ENCODE measurements at places on chromosomes 5 and 9. TPM values are rescaled to one million over a fixed set of nuclear protein-coding genes. Genes with fewer than 3 reads are reported as not detected.

The OR2K2 gene
- total RNA-seq = not detected

The CDH18 gene
- not detected for total RNA-seq

The NAIP gene
- 3.0 TPM for total RNA-seq

The TIGD6 gene
- total RNA-seq = 3.2 TPM

The PCSK1 gene
- 4.5 TPM for total RNA-seq

DNA sequence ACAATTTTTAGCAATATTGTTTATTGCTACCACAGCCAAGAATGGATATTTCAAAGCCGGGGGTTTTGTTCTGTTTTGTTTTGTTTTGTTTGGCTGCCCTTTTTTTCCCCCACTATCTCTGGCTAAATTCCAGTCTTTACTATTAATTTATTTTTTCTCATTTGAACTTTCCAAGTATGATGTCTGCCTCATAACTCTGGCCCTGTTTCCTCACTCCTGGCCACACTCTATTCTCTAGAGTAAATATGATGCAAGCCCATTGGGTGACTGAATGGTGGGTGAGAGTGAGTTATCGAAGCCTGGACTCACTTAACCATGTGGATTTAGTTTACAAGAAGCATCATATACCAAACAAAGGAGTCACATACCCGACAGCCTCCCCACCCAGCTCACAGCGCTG lies 41.9 kb downstream of the WDR36 start:
- DNase-seq = no peak

DNA sequence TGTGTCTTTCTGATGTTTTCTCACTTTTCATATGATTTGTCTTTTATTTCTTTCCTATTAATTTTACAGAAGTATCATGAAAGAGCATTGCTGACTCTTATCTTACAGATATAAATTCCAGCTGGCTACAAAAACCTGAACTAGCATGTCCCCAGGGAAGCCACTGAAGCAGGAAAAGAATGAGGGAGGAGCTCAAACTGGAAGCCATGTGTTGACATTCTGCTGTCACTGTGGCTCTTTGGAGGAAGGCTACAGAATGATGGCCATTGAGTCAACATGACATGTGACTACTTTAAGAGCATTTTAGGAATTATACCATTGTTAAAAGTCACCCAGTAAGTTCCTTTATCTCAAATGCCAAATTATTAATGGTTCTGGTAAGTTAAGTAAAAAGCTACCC lies 638.3 kb upstream of the DMAC1 start:
- no peak for DNase-seq

GRCh38 chr9:88072831-88073375 lies 65.4 kb downstream of the SPATA31C2 start:
- DNase-seq = no peak

GRCh38 chr9:125460883-125461635 lies 199.4 kb downstream of the GAPVD1 start:
- DNase-seq = no peak

DNA sequence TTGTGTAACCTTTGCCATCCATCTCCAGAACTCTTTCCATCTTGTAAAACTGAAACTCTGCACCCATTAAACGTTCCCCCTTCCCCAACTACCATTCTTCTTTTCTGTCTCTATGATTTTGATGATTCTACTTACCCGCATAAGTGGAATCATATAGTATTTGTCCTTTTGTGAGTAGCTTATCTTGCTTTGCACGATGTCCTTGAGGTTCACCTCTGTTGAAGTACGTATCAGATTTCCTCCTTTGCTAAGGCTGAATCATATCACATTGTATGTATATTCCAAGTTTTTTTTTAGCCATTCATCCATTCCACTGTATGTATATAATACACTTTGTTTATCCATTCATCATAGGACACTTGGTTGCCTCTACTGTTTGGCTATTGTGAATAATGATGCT lies 2.9 kb upstream of the RNF130 start:
- DNase-seq = no peak

GRCh38 chr5:94941122-94941755 lies 322.8 kb downstream of the SLF1 start:
- no peak for DNase-seq

GRCh38 chr9:136222906-136223285 lies 18.0 kb upstream of the LHX3 start:
- no peak for DNase-seq

GRCh38 chr9:134985451-134985850 lies 67.7 kb upstream of the FCN1 start:
- no peak for DNase-seq

DNA sequence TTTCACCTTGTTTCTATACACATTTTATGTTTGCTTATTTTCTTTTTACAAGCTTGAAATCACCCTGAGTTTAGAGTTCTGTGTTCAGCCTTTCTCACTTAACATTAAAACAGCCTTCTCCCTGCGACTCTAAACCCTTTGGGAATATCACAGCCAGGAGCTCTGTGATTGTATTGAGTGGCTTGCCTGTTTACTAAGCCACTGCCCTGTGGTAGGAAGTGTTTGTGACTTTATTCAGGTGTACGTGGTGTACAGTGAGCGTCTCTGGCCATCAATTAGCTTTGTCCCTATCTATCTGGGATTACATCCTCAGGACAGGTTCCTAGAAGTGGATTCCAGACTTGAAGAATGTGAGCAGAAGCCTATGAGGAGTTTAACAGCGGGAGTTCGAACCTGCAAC lies 11.0 kb upstream of the NEURL1B start:
- DNase-seq = no peak

- DNase-seq = no peak
These were observed 4.4 kb upstream of the CEP72 start for GRCh38 chr5:607541-608428.

DNA sequence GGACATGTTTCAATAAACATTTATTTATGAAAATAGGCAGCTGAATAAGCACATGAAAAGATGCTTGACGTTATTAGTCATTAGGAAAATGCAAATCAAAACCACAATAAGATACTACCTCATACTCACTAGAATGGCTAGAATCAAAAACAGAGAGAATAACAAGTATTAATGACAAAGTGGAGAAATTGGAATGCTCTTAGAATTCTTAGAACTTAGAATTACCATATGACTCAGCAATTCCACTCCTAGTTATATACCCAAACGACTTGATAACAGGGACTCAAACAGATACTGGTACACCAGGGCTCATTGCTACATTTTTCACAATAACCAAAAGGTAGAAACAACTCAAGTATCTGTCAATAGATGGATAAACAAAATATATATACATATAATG lies 15.1 kb upstream of the TRIM36 start:
- no peak for DNase-seq

GRCh38 chr9:121157939-121158338 lies 43.7 kb downstream of the RAB14 start:
- DNase-seq = no peak

- no peak for DNase-seq
These were observed 778.1 kb downstream of the SEMA5A start for GRCh38 chr5:8767746-8768145.

DNA sequence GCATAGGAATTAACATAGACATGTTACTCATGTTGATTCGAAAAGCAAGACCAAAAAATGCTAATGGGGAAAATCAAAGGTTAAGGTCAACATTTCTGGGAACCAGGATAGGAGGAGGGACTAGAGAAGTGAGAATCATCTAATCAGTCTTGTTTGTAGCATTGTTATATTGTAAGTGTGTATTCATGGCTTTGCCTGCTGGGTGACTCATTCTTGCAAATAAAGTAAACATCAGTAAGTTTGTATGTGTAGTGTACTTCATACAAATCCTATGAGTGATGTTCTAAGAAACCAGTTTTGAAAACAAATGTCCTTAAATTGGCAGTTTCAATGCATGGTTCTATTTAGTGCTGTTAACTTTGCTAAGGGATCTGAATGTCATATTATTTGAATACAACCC lies 79.0 kb upstream of the TMEM252 start:
- no peak for DNase-seq

- DNase-seq = no peak
These were observed 10.6 kb downstream of the DDX46 start for GRCh38 chr5:134769206-134769605.

GRCh38 chr9:101902051-101902450 lies 163.6 kb upstream of the GRIN3A start:
- no peak for DNase-seq

DNA sequence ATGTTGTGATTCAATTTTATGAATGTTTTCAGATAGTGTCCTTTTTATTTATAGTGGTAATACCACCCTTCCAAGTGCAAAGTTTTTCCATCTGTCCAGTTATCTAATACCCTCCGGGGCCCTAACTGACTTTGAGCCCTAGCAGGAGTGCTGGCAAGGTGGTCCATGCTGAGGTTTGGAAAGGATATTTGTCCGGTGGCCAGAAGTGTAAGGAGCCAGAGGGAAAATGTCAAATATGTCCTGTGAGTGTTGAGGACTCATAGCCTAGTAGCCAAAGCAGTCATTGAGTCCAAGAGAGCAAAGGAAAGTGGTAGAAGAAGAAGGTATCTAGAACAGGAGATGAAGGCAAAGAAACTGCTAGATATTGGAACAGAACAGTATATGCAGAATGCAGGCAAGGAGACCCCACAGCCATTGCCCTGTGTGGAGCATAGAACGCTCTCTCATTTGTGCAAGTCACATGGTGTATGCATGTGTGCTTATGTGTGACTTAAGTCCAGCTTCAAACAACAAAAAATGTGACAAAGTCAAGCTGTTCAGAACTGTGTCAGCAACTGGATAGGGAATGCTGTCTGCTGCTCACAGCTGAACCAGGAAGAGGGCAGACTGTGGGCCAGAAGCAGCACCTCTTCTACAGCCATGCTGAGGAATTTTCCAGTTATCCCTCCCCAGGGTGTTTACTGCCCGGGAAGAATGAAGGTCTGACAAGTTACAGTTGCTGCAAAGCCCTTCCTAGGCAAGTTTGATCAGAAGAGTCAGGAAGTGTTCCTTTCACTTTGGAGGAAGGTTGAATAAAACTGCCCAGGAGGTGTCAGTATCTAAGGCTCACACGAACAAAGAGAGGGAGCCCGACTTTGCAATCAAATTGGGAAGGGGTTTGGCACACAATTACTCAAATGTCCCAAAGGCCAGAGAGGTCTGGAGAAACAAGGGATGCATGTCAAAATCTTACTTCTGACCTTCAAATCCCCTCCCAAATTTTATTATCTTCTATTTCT lies 463.3 kb upstream of the DMAC1 start:
- no peak for DNase-seq

DNA sequence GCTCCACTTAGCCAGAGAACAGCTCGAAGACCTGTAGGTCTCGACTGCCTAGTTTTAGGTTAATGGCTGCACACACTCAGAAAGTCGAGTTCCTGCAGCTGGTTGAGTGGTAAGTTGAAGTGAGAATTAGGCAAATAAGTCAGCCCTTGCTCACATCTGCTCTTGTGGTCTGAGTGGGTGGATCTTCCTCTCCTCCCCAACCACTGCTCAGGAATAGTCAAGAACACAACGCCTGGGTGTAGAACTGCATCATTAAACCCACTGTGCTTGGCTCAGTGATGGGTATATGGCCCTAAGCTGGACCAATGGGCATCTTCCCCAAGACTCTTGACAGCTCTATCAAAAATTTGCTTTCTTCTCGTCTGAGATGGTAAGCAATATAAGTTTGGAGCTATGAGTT lies 20.9 kb upstream of the ADAM19 start:
- DNase-seq = no peak

DNA sequence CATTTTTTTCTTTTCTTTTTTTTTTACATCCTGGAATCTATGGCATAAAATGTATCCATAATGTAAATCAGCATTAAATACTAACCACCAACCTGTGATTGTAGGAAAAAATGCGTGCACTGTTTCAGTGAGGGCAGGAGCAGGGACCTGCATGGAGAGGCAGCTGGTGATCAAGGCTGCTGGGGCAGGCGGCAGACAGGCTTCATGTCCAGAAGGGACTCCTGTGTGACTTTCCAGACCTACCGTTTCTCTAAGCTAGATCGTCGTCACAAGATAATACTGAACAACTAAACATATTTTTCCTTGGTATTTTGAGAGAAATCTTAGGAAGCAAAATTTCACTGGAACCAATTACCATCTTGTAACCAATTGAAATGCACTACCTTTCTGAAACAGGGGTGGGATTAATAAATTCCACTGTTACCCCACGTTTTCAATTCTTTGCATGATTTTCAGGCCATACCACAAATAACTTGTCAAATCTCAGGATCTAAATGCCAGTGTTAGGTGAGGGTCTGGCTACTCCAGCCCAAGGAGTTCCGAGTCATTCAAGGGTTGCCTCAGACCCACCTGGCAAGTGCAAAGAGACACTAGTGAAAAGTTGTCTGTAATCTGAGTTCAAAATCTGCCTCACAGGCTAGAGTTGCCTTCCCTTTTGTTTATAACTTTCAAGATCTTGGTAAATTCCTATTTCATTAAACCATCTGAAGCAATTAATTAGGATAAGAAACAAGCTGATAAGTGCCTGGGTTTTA lies 198.2 kb downstream of the SEMA5A start:
- DNase-seq = no peak

- no peak for DNase-seq
These were observed 131.7 kb upstream of the VLDLR start for GRCh38 chr9:2489838-2490314.

DNA sequence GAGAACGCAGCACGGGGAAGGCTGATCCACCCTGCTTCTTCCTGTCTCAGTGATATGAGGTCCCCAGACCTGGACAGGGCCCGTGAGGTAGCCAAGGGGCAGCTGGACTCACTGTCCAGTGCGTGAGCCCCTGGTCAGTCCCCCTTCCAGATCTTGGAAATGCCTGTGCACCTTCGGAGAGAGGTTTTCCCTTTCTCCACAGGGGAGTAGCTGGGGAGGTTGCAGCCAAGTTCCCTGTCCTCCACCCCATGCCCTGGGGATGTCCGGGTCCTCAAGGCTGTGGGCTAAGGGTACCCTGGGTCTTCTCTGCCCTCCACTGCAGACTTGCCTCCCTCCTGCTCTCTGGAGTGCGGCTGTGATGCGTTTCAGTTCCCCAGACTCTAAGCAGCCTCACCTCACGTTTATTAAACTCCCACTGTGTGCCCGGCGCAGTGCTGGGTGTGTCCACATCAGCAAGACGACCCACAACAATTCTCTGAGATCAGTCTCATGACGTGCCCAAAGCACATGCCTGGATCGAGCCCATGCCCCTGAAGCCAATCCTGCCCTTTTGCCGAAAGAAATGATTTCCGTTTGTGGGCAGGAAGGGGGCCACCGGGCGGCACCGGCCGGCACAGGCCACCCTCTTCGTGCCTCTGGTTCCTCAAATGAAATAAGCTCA lies 101.3 kb upstream of the PHYKPL start:
- DNase-seq = peak; percentile 8
